Brain (organoid and tissue), 16 donors: ENCODE measurements at places on chromosomes 4 and X. TPM values are rescaled to one million over a fixed set of nuclear protein-coding genes. Genes with fewer than 3 reads are reported as not detected.

Gene PDGFRA
- polyA plus RNA-seq: 4.7 TPM

Gene PRR32
- not detected for polyA plus RNA-seq

DNA sequence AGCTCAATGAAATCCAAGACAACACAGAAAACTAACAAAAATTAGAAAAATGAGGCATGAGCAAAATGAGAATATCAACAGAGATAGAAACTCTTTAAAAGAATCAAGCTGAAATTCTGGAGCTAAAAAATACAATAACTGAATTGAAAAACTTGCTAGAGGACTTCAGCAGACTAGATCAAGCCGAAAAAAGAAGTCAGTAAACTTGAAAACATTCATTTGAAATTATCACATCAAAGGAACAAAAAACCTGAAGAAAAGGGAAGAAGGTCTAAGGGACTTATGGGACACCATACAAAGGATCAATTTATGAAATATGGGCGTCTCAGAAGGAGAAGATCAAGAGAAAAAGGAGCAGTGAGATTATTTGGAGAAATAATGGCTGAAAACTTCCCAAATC lies 131.3 kb downstream of the PTCHD1 start:
- DNase-seq: no peak

DNA sequence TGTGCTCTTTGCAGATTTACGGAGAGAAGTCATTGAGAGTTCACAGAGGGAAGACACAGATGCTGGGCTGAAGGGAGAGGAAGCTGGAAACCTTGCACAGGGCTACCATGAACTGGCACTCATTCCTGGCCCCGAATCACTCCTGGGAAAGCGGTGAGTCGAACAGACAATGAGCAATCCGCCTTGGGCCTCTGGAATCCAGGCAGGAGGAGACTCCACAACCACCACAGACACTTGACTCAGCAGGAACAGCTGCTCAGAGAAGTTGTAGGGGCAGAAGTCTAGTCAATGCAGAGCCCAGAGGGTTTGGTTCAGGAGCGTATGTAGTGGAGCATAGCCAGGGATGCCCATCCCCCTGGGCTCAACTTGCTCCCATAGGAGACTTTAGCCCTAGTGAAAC lies 62.8 kb upstream of the GRIA3 start:
- DNase-seq: no peak

GRCh38 chrX:43002526-43003203 lies 224.7 kb upstream of the PPP1R2C start:
- no peak for DNase-seq
